Lung microvascular endothelial cell (primary cell): ENCODE measurements at places on chromosomes 1 and 21.

- DNase-seq: peak; percentile 44
These were observed 44.1 kb upstream of the EIF4G3 start for GRCh38 chr1:21220815-21221214.

DNA sequence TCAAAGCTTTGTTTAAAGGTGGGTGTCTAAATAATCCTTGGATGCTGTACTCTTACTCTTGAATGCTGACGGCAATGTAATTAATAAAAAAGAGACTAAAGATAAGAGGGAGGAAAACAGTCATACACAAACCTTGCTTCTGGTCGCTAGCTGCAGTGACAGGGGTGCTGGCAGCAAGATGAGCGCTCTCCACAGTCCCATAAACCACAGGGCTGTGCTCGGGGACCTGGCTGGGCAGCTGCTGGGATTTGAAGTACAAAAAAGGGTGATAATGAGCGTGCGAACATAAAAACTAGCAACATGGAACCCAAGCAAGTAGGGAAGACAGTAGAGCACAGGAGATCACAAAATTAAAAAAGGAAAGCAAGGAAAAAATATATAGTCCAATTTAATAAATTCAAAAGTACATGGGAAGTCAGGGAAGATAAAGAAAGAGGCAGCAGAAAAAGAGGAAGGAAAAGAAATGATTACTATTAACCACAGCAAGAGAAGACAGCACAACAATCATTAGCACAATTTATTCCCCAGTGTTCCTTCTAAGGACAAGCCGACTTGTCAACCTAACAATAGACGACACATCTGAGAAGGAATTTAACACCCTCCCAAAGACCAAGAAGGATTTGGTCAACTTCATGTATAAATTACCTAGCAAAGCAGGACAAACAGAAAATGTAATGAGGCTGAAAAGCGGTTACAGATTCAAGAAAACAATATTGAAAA, 162.9 kb upstream of the HP1BP3 start:
- no peak for DNase-seq

DNA sequence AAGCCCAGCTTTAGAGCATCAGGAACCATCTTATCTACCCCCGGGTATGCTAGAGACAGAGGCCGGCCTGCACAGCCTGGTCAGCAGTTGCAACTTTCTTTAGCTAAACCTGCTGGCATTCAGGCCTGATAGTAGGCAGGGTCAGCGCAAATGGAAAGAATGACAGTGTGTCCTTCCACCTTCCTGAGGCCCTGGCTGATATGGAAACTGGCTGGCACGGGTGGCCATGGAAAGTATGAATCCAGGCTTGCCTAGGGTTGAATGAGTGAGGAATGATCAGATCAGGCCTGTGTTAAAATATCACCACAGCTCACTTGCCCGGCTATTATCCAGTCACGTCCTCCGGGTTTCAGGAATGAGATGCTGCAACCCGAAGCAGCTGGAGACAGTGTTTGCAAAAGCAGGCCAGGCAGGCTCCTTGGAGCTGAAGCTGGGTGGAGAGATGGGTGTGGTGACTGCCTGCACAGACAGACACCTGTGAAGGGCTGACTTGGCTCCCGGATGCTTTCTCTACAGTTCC, 34.7 kb downstream of the RCAN1 start:
- peak; percentile 99 for DNase-seq

GRCh38 chr21:17466166-17466565, 46.7 kb upstream of the CXADR start:
- DNase-seq: no peak

DNA sequence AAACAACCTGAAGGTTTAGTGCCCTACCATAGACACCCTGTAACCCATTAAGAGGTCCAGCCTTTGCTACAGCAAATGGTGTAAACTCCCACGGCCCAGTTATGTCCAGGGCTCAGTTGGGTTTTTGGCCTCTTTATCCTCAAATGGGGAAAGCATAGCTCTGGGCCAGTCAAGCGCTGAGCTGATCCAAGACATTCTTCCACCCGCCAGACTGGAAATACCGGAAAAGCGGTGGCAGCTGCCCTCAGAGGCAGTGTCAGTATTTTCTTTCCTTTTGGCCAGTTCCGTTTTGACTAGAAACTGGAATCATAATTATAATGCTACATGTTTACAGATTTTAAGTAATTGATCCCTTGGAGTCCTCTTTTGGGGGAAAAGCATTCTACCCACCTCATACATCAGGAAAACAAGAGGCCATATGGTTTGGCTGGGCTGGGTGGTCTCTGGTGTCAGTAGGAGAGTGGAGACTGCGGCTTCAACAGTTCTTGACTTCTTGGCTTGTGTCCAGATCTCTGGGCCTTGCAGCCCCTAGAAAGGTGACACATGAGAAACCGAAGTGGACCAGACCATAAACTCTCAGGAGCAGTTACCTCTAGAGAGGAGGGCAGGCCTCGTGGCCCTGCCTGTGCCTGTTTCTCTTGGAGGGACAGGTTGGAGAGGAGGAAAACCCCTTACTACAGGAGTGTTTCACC, 30.2 kb upstream of the CLDN14 start:
- DNase-seq: no peak

DNA sequence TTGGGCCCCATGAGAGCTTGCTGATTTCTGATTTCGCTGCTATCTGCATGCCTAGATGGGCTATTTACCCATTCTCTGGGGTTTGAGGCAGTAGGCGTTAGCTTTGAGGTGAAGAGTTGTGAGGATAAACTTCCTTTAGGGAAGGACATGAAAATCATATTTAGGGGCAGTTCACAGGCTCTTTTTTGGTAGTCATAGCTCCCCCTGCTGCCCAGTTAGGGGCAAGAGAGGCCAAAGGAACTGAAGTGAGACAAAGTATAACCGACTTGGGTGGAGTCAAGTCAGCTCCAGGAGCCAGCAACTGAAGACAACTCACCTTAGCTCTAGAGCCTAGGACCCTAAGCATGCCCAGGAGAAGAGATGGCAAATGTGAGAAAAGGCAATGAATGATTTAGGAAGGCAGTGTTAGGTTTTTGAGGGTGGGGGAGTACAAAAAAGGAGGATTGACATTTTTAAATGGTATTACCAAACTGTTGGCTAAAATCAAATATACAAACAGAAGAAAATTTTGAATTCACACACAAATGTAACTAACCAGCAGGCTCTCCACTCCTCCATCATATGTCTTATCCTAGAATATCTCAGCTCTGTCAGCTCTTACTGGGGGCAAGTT, 625.2 kb downstream of the LMO4 start:
- DNase-seq: peak; percentile 72

GRCh38 chr1:3561702-3562101, 49.6 kb downstream of the MEGF6 start:
- no peak for DNase-seq

DNA sequence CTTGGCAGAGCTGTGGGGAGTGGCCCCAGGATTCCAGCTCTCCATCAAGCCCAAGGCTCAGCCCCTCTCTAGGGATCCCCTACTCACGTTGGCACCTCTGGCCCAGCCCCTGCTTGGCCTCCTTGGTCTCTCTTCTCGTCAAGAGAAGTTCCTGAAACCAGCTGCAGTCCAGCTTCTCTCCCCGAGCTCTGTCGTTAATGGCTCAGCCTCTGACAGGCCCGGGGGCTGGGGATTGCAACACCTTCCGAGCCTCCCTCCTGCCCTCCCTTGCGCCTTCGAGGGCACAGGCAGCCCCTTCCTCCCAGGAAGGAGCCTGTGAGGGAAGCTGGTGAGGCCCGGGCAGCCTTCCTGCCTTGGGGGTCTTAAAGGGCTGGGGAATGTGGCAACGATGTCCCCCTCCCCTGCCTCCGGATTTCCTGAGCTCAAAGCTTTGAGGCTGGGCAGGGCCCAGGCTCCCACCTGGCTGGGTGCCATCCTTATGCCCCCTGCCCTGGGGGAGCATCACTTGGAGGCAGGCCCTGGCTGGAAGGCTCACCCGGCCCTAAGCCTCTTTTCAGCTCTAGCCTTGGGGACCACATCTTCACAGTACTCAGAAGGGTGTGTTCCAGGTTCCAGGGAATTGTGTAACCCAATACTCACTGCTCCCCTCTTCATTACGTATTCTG, at the start of gene CSF3R:
CSF3R (minus strand) TSS at position 190 of the 665 bp plus-strand sequence. CDS start 3,417 bp downstream, outside the sequence.
- DNase-seq: no peak
